Glutamatergic neuron (in vitro differentiated cells): ENCODE measurements at places on chromosomes 7 and 10.

DNA sequence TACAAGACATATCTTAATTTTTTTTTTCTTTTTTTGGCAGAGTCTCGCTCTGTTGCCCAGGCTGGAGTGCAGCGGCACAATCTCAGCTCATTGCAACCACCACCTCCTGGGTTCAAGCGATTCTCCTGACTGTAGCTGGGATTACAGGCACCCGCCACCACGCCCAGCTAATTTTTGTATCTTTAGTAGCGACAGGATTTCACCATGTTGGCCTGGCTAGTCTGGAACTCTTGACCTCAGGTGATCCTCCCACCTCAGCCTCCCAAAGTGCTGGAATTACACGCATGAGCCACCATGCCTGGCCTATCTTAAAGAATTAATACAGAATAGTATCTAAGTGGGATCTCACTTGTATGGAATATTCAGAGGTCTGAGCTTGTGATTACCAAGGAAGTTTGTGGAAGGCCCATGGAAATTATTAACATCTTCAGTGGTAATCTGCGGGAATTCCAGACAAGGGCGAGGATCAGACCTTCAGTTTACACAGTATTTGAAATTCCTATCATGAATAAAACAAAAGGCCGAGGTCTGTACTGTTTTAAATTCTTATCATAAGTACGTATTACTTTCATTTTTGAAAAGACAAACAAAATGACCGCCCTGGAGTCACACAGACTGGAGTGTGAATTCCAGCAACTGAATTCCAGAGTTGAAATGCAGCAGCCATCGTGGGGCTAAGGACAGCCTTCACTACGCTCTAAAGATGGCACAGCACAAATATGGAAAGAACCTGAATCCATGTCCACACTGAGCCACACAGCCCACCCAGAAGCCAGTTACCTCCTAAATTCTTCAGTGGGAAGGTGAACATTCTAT is 16.7 kb downstream of the GPRIN2 start:
- peak; percentile 4 for DNase-seq

GRCh38 chr7:100190048-100190711 is 12.5 kb downstream of the STAG3 start:
- DNase-seq, result no peak

- DNase-seq, result no peak
Measured at GRCh38 chr7:144632724-144633123, 203.1 kb downstream of the TPK1 start.

GRCh38 chr7:15174485-15174884 is 271.9 kb upstream of the DGKB start:
- DNase-seq, result no peak

DNA sequence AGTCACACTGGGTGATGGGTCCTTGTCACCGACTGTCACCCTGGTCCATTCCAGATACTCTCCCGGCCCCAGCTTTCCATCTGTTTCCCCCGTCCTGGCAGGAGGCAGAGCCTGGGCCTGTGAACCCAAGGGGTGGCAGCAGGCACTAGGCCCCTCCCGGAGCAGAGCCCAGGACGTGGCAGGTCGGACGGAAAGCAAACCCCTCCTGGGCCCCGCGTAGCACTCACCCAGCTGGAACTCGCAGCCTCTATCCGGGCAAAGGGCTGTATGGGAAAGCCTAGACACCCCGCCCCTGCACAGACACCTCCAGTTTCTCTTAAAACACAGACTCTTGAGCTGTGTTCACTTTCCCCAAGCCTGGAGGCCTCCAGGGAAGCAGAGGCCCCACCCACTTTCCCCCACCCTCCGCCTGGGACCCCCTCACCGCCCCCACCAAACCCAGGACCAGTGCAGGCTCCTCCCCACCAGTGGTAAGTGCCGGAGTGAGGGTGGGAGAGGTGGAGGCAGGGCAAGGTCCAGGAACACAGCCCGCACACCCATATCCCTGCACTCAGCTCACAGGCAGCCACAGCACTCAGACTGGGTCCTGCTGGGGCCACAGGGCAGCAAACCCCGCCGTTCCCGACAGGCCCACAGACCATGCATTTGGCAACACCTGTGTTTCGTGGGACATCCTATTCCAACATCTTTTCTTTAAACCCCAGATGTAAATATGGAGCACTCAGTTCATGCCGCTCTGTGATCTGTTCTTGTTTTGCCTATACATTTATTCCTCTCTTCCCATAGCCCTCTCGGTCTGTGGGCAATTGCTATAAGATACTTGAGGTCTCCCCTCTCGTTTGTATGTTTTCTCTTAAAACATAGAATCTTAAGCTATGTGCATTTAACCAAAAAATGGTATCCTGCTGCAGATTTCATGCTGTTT is 98.2 kb upstream of the PDGFA start:
- no peak for DNase-seq

- DNase-seq, result no peak
Measured at GRCh38 chr7:95322854-95323253, 1.5 kb downstream of the PON1 start.

DNA sequence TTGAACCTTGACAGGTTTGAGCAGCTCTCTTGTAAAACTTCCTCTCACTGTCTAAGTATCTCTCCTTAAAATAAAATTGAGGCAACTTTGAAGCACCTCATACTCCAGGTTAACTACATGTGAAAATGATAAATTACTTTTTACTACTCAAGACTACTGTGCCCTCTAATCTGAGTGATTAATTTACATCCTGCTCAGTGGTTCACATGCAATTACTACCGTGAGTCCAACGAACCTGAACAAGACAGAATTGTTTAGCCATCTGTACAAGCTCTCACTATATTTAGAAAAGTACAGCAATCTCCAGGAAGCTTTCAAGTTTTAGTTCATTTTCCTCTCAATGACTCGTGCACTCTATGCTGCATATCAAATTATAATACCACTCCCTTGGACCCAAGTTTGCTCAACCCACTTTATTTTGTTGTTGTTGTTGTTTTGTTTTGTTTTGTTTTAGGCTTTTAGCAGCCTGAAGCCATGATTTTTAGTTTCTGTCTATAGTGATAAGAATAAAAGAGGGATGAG is 21.2 kb downstream of the PDE1C start:
- no peak for DNase-seq

- DNase-seq, result no peak
Measured at GRCh38 chr10:71745664-71746250, 26.2 kb upstream of the C10orf105 start.

GRCh38 chr7:45117582-45117981 is 6.1 kb upstream of the TBRG4 start:
- DNase-seq, result no peak

GRCh38 chr10:69503896-69504265 is 52.6 kb downstream of the TSPAN15 start:
- DNase-seq, result no peak

- no peak for DNase-seq
Measured at GRCh38 chr10:46306516-46307184, 19.9 kb downstream of the ANTXRL start.

GRCh38 chr7:151298765-151299164 is 42.8 kb upstream of the NUB1 start:
- no peak for DNase-seq

- no peak for DNase-seq
Measured at GRCh38 chr7:129903935-129904334, 48.8 kb downstream of the UBE2H start.

DNA sequence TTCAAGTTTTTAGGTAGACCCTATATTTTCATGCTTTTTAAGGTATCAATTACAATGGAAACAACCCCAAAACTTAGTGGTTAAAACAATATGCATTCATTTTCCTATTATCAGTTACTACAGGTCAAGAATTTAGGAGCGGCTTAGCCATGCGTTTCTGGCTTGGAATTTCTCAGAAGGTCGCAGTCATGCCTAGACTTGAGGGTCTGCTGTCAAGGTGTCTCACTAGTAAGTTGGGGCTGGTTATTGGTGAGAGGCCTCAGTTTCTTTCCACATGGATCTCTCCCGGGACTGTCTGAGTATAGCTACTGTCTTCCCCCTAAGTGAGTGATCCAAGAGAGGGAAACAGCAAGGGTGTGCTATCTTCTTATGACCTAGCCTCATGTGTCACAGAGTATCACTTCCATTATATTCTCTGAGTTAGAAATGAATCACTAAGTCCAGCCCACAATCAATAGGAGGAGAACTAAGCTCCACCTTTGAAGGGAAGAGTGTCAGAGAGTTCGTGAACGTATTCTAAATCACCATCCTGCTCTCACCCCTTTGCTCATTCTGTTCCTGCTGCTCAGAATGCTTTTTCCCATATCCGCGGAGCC is 80.5 kb downstream of the RTKN2 start:
- no peak for DNase-seq

- DNase-seq, result no peak
Measured at GRCh38 chr10:126592901-126593300, 77.6 kb downstream of the C10orf90 start.

DNA sequence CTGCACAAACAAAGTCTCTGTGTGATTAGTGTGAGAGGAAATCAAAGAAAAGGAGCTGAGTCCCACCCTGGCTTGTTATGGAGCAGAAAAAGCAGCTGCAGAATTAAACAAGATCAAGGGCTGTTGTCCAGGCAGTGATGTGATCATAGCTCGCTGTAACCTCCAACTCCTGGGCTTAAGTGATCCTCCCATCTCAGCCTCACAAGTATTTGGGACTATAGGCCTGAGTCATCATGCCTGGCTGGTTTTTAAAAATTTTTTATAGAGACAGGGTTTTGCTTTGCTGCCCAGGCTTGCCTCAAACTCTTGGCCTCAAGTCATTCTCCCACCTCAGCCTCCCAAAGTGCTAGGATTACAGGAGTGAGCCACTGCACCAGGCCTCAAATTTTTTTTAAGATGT is 88.9 kb downstream of the IPMK start:
- DNase-seq, result no peak

GRCh38 chr10:24453973-24454372 is 245.0 kb downstream of the KIAA1217 start:
- no peak for DNase-seq

DNA sequence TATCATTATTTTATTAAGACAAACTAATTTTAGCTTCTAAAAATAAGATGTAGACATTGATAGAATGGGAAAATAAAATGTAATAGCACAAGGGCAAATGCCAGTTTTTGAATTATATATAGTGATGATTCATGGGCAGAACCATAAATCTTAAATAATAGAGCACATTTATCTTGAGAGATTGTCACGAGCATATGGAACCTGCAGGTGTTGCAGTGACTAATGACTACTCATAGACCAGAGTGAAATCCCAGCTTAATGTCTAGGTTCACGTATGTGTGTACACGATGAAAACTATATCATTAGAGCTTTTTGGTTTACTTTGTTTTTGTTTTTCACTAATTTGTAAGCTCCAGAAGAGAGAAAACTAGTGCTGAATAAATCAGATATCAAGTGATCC is 150.2 kb upstream of the CACNA2D1 start:
- DNase-seq, result no peak

DNA sequence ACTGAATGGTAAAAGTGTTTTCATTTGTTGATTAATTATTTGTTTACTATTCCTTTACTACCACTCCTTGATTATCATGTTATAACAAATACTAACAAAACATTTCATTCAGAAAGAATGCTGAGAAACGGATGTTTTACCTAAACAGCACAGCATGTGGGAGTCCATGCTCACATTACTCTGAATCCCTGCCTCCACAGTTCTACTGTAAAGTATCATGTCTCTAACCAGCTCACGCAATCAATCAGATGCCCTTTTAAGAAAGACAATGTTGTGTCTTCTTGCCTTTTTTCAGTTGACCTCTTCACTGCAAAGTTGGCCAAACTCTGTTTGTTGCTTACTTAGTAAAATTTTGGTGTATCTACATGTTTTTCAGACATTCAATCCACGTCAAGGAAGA is 232.5 kb upstream of the MDFIC start:
- no peak for DNase-seq

- peak; percentile 49 for DNase-seq
Measured at GRCh38 chr10:80500572-80501380, 36.9 kb upstream of the SH2D4B start.

DNA sequence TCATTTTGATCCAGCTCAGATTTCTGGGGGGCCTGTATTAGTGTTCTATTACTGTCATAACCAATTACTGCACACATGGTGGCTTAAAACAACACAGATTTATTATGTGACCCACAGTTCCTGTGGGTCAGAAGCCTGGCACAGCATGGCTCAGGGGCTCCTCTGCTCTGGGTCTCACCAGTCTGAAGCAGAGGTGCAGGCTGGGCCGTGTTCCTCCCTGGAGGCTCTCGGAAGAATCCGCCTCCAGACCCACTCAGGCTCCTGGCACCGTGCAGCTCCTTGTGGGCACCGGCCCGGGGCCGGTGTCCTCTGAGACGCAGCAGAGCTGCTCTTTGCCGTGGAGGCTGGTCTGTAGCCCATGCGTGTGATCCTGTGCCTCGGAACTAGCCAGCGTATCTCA is 61.5 kb downstream of the RAMP3 start:
- DNase-seq, result no peak

DNA sequence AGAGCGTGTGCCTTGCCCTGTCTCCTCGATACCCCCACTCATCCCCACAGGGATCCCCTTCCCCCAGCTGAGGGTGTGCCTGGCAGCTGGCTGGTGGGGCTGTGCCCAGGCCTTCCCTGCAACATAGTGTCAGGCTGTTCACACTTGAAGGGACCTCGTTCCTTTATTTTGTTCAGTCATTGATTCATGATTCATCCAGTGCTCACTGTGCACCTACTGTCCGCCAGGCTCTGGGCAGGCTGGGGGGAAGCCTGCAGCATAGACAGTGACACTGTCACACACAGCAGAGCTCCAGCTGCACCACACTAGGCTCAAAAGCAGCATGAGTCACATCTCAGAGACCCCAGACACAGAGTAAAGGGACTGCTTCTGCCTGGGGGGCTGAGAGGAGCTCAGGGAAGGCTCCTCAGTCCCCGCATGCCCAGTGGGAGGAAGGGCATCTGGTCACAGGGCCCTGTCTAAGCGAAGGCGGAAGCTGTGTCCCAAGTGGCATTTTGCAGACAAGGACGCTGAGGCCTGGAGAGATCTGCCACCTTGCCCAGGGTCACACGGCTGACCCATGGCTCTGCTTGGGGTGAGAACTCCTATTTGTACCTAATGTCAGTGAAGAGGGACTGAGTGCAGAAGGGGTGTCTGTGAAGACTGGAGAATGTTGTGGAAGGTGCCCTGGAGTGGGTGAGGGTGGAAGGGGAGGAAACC is 27.9 kb downstream of the CDH23 start:
- DNase-seq, result no peak

GRCh38 chr7:151684408-151685175 is 164.9 kb upstream of the RHEB start:
- no peak for DNase-seq

GRCh38 chr7:108109221-108109908 is 20.8 kb downstream of the LAMB4 start:
- DNase-seq, result no peak

- no peak for DNase-seq
Measured at GRCh38 chr10:18886102-18886501, 162.5 kb upstream of the MALRD1 start.

- DNase-seq, result no peak
Measured at GRCh38 chr7:1523208-1523607, 7.3 kb upstream of the MAFK start.
